ENCODE measurements at places on chromosomes 5 and 9. TPM values are rescaled to one million over a fixed set of nuclear protein-coding genes. Genes with fewer than 3 reads are reported as not detected.

- peaks cover 9% of the 10 kb centered on the region for H3K36me3 ChIP-seq
- H3K4me3 ChIP-seq: no peak overlapping the region
- no peak for DNase-seq
- peaks cover 4% of the 10 kb centered on the region for H3K27me3 ChIP-seq
- no peak overlapping the region for H3K27ac ChIP-seq
Measured at GRCh38 chr9:105117234-105117633, 127.2 kb upstream of the SLC44A1 start.

- peaks cover 42% of the 10 kb centered on the region for H3K36me3 ChIP-seq
- H3K4me1 ChIP-seq: no peaks in the 10 kb centered on the region
- no peaks in the 10 kb centered on the region for H3K27me3 ChIP-seq
- H3K27ac ChIP-seq: no peak overlapping the region
- no peak for DNase-seq
- H3K4me3 ChIP-seq: no peak overlapping the region
Measured at GRCh38 chr5:131488463-131488862, 146.6 kb downstream of the RAPGEF6 start.

The CLIC3 gene
- not detected for total RNA-seq

The CARTPT gene
- not detected for total RNA-seq

The NR2F1 gene
- total RNA-seq: 0.34 TPM

Data from WTC11 (cell line).